ENCODE measurements at places on chromosomes 3 and 15.

DNA sequence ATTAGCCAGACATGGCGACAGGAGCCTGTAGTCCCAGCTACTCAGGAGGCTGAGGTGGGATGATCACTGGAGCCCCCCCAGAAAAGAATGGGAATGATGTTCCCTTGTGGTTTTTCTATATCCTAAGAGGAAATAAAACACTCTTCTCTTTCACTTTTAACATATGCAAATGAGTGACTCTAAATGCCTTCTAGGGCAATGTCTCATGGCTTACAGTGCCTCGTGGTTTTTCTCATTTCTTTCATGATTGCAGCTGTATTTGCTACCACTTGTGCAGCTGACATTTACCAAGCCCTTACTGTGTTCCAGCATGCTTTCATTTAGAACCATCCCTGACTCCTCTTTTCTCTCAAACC is 26.4 kb downstream of the STOML1 start:
- peak; percentile 36 for DNase-seq

DNA sequence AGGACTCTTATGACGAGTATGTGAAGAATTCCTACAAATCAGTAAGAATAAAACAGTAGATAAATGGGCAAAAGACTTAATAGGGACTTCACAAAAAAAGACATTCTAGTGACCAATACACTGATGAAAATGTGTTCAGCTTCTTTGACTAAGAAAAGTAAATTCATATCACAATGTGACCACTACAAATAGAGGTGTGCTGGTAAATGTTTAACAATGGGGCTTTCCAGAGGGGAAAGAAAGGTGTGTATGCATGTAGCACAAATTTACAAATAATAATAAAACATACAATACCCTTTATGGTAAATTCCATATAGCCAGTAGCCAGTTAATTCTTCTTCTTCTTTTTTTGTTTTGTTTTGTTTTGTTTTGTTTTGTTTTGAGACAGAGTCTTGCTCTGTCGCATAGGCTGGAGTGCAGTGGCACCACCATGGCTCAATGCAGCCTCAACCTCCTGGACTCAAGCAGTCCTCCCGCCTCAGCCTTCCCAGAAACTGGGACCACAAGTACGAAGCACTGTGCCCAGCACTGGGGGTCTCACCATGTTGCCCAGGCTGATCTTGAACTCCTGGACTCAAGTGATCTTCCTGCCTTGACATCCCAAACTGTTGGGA is 17.5 kb upstream of the NMD3 start:
- no peak for DNase-seq

DNA sequence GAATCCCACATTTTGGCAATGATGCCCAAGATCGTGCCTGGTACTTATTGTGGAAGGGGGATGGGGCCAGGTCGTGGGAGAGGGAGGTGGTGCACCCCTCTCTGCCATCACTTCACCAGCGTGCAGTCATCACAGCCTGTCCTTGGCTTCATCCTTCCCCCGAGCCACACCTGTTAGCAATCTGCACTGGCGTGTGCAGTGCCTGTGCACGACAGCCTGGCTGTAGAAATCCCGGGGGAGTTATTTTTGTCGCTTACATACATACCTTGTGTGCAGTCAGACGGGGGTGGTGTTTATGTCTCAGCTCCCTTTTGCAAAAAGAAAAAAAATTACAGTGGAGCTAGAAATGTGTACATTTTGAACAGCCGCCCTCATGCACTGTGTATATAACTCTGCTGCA is 216.0 kb downstream of the TLE3 start:
- DNase-seq = no peak

DNA sequence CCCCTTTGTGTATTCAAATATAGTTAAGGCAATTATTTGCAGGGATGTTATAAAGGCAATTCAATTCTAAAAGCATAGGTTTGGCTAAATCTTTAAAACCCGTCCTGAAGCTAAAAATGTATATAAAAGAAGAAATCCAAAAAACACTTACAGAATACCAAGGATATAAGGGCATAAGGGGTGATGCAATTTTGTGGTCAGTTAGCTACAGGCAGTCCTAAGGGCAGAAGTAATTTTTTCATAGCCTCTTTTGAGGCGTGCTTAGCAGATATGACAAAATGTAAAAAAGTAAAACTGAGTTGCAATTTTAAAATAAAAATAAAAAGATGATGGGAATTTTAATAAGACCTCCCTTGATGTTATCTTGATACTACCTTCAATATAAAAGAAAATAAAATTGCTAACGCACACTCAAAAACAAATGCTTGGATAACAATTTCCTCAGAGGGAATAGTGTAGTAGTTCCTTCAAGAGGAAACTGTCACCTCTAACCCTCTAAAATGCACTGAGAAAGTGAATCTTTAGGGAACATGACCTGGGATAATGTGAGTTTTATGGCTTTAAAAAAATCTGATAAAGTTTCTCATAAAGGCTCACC is 104.2 kb downstream of the MYH15 start:
- no peak for DNase-seq

DNA sequence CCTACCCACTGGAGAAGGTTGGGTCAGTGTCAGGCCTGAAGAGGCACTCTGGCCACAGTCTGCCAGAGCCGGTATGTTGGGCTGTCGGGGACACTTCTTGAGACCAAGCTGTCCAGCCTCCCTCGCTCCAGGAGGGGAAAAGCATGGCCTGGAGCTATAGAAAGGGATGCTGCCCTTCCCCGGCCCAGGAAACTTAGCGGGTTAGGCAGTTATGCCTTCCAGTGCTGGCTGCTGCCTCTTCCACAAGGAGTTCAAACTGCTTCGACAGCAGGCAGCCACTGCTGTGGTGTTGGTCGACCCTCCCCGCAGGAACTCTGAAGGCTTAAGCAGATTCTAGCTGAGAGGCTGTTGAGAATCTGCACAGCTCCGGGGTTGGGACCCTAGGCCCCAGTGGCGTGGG is 819.4 kb downstream of the DIPK2A start:
- no peak for DNase-seq

DNA sequence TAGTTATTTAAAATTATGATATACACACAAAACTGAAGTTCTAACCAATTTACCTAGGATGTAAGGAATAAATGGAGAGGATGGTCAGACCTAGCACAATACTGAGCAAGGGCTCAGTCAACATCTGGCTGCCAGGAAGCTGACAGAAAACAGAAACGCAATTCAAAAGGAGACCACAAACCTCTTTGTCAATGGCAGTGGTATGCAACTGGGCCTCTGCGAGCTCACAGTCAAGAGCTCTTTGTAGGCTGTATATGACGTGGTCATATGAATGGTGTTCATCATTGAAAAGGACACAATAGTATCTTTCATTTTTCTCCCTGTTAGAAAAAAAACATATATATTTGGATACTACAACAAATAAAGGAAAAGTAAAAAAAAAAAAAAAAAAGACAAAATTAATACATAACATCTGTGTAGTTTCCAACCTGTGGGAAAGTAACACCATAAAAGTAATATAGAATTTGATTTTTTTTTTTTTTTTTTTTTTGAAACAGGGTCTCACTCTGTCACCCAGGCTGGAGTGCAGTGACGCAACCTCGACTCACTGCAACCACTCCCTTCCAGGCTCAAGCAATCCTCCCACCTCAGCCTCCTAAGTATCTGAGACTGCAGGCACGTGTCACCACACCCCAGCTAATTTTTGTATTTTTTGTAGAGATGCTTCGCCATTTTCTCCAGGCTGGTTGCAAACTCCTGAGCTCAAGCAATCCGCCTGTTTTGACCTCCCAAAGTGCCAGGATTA is 37.9 kb downstream of the UBR1 start:
- peak; percentile 87 for DNase-seq

DNA sequence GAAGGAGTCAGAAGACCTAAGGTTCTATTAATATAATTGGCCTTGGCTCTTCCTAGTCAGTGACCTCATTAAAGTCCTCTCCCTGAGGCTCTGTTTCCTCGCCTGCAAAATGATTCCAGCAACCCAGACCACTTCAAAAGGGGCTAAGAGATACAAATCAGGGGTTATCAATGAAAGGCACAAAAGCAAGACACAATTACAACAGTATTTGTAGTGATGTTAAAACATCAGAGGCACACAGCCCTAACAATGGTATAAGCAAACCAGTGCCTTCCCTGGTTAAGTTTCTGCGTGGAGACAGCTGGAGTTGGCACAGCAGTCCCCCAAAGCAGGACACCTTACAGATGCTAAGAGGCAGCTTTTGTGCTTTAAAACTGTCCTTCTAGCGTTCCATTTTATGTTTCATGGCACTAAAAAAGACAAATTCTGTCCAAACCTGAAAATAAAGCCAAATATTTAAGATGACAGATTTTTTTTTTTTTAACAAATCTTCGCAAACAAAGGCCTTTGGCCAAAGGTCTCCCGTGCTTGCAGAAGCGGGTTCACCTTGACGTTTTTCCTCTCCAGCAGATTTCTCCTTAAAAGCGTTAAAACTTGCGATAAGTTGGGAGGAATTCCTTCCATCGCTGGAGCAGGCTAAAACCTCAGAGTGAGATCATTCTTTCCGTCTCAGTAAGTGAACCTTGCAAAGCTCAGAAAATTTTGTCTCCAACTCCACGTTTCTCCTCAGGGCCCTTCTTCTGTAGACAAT is 999 bp downstream of the ZNF280D start:
- DNase-seq = peak; percentile 5

GRCh38 chr15:81029414-81030300 is 28.9 kb downstream of the TLNRD1 start:
- DNase-seq = peak; percentile 11

GRCh38 chr3:33377931-33378330 is 62.3 kb downstream of the UBP1 start:
- DNase-seq = no peak

DNA sequence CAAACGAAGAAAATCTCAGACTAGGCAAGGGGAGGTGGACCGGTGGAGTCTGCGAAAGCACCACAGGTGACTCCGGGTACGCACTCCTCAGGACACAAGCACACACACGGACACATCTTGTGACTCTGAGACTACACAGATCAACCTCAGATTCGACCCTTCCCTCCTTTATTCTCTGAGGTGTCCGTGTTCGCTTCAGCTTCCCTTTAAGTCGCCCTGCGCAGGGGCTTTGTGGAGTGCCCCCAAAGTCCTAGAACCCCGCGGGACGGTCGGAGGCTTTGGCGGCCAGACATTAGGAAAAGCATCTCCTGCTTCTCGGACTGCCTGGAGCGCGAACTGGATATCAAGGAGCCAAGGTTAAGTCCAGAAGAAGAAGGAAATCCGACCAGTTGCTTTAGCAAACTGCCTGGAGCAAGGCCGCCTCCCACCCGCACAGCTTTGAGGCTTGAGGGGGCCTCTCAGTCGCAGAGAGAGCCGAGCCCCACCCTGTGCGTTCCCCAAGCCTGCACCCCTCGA is 730 bp downstream of the DGKG start:
- no peak for DNase-seq

- DNase-seq = no peak
Observed at GRCh38 chr3:19270481-19270880, 122.2 kb downstream of the KCNH8 start.

DNA sequence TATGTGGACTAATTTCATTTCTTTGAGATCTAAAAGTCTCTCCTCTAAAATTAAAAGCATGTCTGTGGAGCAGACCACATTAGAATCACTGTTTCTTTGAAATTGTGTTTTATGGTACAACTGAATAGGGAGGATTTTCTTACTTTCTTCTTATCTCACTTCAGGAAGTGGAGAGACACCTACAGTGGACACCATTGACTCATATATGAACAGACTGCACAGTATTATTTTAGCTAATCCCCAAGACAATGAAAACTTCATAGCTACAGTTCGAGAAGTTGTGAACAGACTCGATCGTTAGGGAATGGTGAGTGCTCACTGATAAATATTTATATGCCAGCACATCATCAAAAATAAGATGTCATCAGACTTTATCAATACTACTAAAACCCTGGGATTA is 58.3 kb downstream of the HMG20A start:
- peak; percentile 20 for DNase-seq

DNA sequence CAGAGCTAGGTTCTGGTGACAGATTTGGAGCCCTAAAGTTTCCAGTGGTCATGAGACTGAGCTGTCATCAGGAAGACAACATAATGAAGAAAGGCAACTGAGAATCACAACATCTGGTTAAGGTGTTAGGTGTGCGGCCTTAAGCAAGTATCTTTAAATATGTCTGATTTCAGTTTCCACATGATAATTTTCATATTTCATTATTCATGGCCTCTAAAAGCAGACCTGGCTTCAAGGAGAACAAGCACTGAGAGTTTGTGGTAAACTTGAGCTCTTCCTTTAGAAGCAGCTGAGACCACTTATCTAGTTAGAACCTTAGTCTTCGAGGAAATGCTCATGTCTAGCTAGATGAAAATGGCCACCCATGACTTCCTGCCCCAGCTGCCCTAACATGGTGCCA is 25.7 kb upstream of the MYLK start:
- DNase-seq = no peak

- DNase-seq = no peak
Observed at GRCh38 chr15:68492855-68493254, 60.9 kb upstream of the ITGA11 start.

DNA sequence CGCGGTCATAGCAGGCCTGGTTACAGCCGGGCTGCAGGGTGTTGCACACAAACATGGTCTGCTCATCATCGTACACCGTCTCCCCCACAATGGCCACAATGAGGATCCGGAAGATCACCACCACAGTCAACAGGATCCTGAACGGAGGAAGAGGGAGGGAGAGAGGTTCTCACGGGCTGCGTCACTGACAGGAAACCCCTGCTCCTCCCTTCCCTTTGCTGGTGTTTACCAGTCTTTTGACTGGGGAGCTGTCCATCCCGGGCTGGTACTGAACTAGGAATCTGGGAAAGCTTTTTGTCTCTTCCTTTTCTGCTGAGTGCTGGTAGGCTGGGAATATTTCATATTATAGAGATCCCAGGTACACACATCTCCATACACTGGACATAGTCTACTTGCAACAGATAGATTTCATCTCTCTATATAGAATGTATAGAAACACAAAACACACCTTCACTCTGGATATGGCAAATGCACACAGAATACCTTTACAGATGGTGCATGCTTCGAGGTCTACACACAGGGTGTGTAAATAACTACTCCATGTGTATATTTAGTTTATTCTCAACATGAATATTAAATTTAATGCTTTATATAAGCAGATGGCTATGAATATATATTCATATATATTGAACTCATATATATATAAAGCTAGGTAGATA is 1.4 kb downstream of the GJD2 start:
- no peak for DNase-seq

All from activated CD4-positive, alpha-beta T cell treated with anti-CD3 and anti-CD28 coated beads, Interleukin-2, Interleukin-6, amounts not matched to agents 100 ng/mL and 50 ng/mL, durations not matched to agents 16 hours and 8 hours (primary cell).